Stimulated activated CD4-positive, alpha-beta T cell treated with anti-CD3 and anti-CD28 coated beads, TNF-alpha, amount 100 ng/mL, for 24 hours (primary cell): ENCODE measurements at places on chromosomes 3 and 15.

GRCh38 chr3:133799794-133800585 is 5.6 kb upstream of the SRPRB start:
- no peak for DNase-seq

DNA sequence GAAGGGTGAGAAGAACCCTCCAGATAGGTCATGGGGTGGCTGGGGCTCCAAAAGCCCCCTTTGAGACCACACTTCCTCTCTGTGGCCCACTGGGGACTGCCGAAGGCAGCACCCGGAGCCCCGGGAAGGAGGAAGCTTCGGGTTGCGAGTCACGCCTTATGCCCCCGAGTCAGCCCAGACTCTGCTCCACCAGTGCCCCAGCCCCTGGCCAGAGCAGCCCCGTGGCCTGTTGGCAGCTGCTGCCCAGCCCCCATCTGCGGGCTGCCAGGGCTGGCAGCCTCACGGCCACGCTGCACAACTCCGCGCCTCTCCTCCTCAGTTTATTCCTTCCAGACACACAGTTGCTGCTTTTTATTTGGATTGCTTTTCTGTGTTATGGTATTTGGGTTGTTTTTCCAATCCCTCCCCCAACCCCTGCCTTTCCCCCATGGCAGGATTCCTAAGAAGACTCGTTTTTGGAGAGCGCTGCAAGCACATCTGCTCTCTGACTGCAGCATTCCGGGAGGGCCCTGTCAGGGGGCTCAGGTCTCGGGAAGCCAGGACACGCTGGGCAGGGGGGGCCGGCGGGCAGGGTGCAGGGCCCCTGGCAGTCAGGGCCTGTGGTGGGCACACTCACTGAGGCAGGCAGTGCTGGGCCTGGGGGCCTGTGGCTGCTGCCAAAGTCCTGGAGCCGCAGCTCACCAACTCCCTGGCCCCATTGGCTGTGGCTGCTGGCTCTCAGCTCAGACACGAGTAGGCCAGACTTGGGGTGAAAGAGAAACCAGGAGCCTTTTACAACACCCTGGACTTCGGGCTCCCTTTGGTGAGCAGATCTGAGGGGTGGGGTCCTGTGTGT is 20.2 kb downstream of the MAGEF1 start:
- no peak for DNase-seq

DNA sequence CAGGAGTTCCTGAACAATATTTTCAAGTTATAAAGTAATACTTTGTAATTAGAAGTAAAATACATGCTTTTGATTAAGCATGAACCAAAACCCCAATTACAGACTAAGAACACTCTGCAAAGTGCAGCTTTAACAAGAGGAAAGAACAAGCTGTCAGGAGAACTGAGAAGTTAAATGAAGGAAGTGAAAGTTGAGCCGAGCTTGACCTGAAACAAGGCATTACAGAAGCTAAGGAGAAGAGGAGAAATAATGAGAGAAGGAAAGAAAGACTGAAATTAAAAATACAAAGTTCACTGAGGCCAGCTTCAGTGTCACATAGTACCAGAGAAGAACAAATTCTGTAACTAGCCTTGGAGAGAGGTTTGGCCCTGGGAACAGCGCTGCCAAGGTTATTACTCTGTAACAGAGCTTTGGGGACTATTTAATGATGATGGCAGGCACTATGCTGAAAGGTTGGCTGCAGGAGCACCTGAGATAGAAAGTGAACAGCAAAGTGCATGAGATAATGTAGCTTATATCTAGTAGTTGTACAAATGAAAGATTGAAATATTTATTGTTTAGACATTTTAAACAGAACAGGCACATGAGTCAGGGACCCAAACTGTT is 241.9 kb upstream of the PEX5L start:
- DNase-seq, result no peak

GRCh38 chr3:44186712-44187111 is 55.0 kb upstream of the TOPAZ1 start:
- no peak for DNase-seq

DNA sequence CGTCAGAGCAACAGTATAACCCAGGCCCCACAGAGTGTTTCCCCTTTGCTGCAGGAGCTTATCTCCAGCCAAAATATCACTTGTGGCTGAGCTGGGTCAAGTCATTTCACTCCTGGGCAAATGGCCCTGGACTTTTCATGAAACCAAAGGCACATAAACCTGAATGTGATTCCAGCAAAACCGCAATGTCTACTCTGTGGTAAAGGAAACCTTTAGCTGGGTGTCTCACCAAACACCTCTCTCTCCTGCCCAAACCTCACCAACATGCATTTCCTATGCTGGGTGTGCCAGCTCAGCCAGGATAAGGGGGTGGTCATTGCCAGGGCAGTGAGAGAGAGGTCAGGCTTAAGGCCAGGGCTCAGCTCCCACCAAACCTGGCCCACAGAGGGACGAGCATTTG is 67.4 kb downstream of the GTPBP8 start:
- no peak for DNase-seq

GRCh38 chr15:81223346-81223971 is 26.8 kb downstream of the IL16 start:
- no peak for DNase-seq
